ENCODE measurements at places on chromosomes 1 and 21. TPM values are rescaled to one million over a fixed set of nuclear protein-coding genes. Genes with fewer than 3 reads are reported as not detected.
A peak's percentile ranks its signal among the peaks of the same experiment; 100 is the strongest.

DNA sequence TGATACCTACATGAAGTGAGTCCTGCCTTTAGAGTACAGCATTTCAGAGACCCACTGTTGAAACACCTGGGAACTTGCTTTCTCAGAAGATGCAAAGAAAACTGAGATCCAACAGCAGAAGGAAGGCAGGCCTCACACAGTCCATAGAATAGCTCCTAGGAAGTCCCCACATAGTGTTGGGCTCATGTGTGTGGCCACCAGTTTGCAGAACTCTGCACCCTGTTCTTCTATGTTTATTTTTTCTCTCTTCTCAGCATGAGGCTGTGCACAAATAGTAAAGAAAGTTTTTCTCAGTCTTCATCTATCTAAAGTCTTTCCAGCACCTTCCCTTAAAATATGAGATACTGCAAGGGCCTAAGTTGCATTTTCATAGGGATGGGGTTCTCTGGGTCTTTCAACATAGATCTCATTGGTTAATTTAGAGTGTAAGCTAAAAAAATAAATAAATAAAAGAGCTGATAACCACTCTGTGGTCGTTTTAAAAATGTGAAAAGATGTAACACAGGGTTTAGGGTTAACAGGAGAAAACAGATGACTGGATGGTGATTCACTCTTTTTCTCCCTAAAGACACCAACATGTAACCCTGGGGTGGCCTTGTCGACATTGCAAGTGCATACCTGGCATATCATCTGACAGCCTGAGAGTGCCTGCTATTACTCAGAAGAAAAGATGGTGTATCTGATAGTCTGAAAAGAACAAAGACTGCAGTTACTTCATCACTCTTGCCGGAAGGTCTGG lies 94.6 kb downstream of the ZC3H11B start:
- H3K27me3 ChIP-seq: no peaks in the 10 kb centered on the region
- H3K4me1 ChIP-seq: no peaks in the 10 kb centered on the region
- no peaks in the 10 kb centered on the region for H3K36me3 ChIP-seq
- no peak overlapping the region for H3K27ac ChIP-seq
- H3K4me3 ChIP-seq: no peak overlapping the region

- peak overlapping the region; percentile 67 for H3K4me3 ChIP-seq
- H3K4me1 ChIP-seq: peaks cover 87% of the 10 kb centered on the region
- peak; percentile 85 for DNase-seq
- no peaks in the 10 kb centered on the region for H3K27me3 ChIP-seq
These were observed 22.4 kb downstream of the CAPZB start for GRCh38 chr1:19462781-19463503.

DNA sequence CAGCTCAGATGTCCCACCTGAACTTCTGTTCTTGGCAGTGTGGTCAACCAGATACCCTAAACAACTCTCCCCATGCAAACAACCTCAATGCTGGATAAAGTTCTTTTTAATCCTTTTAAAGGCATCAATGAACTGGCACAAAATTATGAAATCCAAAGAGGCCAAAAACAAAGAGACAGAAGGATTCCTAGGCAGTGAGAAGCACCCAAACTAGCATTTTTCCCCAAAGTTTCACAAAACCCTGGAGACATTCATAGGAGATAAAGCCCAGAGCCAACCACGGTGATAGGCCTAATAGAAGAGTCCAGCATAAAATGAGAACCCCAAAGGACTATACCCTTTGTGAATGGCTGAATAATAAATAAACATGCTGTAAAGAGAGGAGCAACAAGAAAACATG lies 50.7 kb downstream of the MATN1 start:
- H3K4me1 ChIP-seq: no peaks in the 10 kb centered on the region
- H3K27ac ChIP-seq: no peak overlapping the region
- no peak overlapping the region for H3K4me3 ChIP-seq
- peaks cover 10% of the 10 kb centered on the region for H3K27me3 ChIP-seq
- no peak for DNase-seq

- no peaks in the 10 kb centered on the region for H3K27me3 ChIP-seq
- no peaks in the 10 kb centered on the region for H3K4me1 ChIP-seq
- DNase-seq: no peak
- no peak overlapping the region for H3K4me3 ChIP-seq
These were observed 125.5 kb downstream of the CLEC20A start for GRCh38 chr1:178371235-178371634.

DNA sequence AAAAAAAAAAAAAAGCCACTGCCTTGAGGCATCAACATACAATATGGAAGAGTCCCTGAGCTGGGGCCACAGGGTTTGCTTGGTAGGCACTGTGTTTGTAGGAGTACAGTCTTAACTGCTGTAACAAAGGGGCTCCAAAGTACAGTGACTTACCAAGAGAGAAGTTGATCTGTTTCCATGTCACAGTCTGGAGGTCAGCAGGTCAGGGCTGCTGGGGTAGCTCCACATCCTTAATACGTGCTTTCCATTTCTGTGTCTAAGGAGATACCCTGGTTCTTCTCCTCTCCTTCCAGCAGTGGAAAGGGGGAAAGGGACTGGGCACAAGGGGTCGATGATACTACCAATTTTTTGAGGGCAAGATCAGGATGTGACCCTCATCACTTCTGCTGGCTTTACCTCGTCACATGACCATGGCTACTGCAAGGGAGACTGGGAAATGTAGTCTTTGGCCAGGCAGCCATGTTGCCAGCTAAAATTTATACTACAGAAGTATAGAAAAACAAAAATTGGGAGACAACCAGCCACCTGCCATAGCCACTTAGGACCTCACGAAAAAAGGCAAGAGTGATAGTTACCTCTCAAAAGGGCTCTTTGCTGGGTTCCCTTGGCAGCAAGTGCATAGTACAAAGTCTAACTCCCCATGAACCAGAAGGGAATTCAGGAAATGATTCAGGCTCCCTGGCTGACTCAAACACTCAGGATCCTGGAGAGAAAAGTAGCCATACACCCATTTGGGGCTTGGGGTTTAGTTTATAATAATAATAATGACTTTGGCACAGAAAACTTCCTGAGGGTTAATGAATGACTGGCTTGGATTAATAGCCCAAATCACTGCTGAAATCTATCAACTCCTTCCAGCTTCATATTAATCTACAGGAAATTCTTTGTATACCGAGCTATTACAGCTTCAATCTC lies 52.7 kb upstream of the ATP5PO start:
- no peak overlapping the region for H3K4me3 ChIP-seq
- no peaks in the 10 kb centered on the region for H3K27me3 ChIP-seq
- peaks cover 57% of the 10 kb centered on the region for H3K36me3 ChIP-seq
- peak overlapping the region; percentile 14 for H3K27ac ChIP-seq

GRCh38 chr21:29511096-29511495 lies 212.4 kb downstream of the BACH1 start:
- no peak for DNase-seq
- no peak overlapping the region for H3K27ac ChIP-seq
- peaks cover 7% of the 10 kb centered on the region for H3K4me1 ChIP-seq
- no peak overlapping the region for H3K4me3 ChIP-seq
- no peaks in the 10 kb centered on the region for H3K36me3 ChIP-seq
- H3K27me3 ChIP-seq: no peaks in the 10 kb centered on the region

GRCh38 chr1:178122283-178122682 lies 28.4 kb downstream of the RASAL2 start:
- H3K27ac ChIP-seq: no peak overlapping the region
- H3K27me3 ChIP-seq: no peaks in the 10 kb centered on the region
- no peaks in the 10 kb centered on the region for H3K4me1 ChIP-seq

Gene USP1
- 78.6 TPM for total RNA-seq

Gene OR2L3
- total RNA-seq: not detected

Gene PLEKHA6
- total RNA-seq: not detected

Gene GBP1
- 141 TPM for total RNA-seq

Data from activated CD4-positive, alpha-beta memory T cell treated with anti-CD3 and anti-CD28 coated beads, Interleukin-2, amount 10 ng/mL, durations not matched to agents 7 days and 5 days (primary cell).